ENCODE measurements at places on chromosomes 5 and 9. TPM values are rescaled to one million over a fixed set of nuclear protein-coding genes. Genes with fewer than 3 reads are reported as not detected.

The HSPA9 gene
- 164 TPM for polyA plus RNA-seq

The FOXD4L3 gene
- not detected for polyA plus RNA-seq

The GRAMD2B gene
- polyA plus RNA-seq, result 6.0 TPM

The C7 gene
- polyA plus RNA-seq, result 0.10 TPM

The OTULINL gene
- 38.3 TPM for polyA plus RNA-seq

The CDH9 gene
- not detected for polyA plus RNA-seq

The ADCY2 gene
- polyA plus RNA-seq, result not detected

The PPIP5K2 gene
- polyA plus RNA-seq, result 19.9 TPM

Measured in naive thymus-derived CD8-positive, alpha-beta T cell (primary cell).